Right lobe of liver (tissue), 6 donors: ENCODE measurements at places on chromosomes 4 and X. TPM values are rescaled to one million over a fixed set of nuclear protein-coding genes. Genes with fewer than 3 reads are reported as not detected.

GRCh38 chr4:39714166-39714565, 16.2 kb downstream of the UBE2K start:
- H3K36me3 ChIP-seq = no peaks in the 10 kb centered on the region
- no peak for DNase-seq
- H3K27ac ChIP-seq = no peak overlapping the region
- no peaks in the 10 kb centered on the region for H3K27me3 ChIP-seq

The PHOX2B gene
- not detected for total RNA-seq

GRCh38 chrX:148530464-148531077, 30.2 kb downstream of the AFF2 start:
- no peak overlapping the region for H3K4me3 ChIP-seq
- no peak for DNase-seq
- no peaks in the 10 kb centered on the region for H3K27me3 ChIP-seq
- H3K27ac ChIP-seq = no peak overlapping the region

GRCh38 chr4:179182741-179183140, 1740.5 kb upstream of the AGA start:
- H3K36me3 ChIP-seq = no peaks in the 10 kb centered on the region
- no peaks in the 10 kb centered on the region for H3K4me1 ChIP-seq
- no peaks in the 10 kb centered on the region for H3K27me3 ChIP-seq
- no peak overlapping the region for H3K27ac ChIP-seq

GRCh38 chrX:102535958-102536357, 19.4 kb upstream of the TMSB15A start:
- H3K36me3 ChIP-seq = no peaks in the 10 kb centered on the region
- H3K4me1 ChIP-seq = no peaks in the 10 kb centered on the region
- H3K27me3 ChIP-seq = no peaks in the 10 kb centered on the region
- no peak for DNase-seq
- no peak overlapping the region for H3K4me3 ChIP-seq
